ENCODE measurements at places on chromosomes 1 and 21. TPM values are rescaled to one million over a fixed set of nuclear protein-coding genes. Genes with fewer than 3 reads are reported as not detected.

Gene PDE9A
- total RNA-seq: 1.1 TPM

Gene SLC1A7
- total RNA-seq: not detected

Gene TDRD10
- not detected for total RNA-seq

Gene TTC34
- 0.03 TPM for total RNA-seq

Gene LCE2B
- not detected for total RNA-seq

Gene AK2
- 157 TPM for total RNA-seq

Gene FHAD1
- 0.46 TPM for total RNA-seq

Gene KRTAP6-2
- not detected for total RNA-seq

Gene MFAP2
- total RNA-seq: 0.34 TPM

Gene SLC2A5
- 0.17 TPM for total RNA-seq

Gene DMBX1
- total RNA-seq: 0.76 TPM

Gene PADI3
- total RNA-seq: 1.3 TPM

Gene NTMT2
- total RNA-seq: not detected

Gene BSND
- total RNA-seq: not detected

Gene NPR1
- 0.92 TPM for total RNA-seq

Gene HES2
- total RNA-seq: 3.5 TPM

Gene AVPR1B
- total RNA-seq: not detected

Gene BRINP2
- total RNA-seq: 0.13 TPM

Gene SV2A
- total RNA-seq: 0.11 TPM

Gene C4BPA
- 0.58 TPM for total RNA-seq

Gene TEX38
- total RNA-seq: not detected

Gene HSD3B1
- not detected for total RNA-seq

Gene HP1BP3
- 114 TPM for total RNA-seq

Gene SPRR2F
- total RNA-seq: not detected

Gene UBL4B
- total RNA-seq: not detected

All from A549 treated with CpdA at 1 μM for 4 hours (cell line).